ENCODE measurements at places on chromosomes 6 and 20.

DNA sequence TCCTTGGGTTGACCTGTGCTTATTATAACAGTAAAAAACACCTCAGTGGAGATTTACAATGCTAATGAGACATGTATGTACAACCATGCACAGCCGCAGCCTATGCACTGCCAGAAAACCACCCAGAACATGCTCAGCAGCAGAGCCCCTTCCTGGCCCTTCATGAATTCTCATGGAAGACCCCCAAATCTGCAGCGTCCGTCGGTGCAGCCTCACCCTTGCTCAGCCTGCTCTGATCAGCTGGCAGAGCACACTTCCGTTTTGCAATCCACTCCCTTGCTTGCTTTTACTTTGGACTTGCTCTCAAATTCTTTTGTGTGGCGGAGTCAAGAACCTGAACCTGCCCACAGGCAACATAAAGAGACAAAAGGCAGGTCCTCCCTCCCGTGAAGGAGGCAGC lies 378.2 kb upstream of the SULF2 start:
- no peak for DNase-seq

DNA sequence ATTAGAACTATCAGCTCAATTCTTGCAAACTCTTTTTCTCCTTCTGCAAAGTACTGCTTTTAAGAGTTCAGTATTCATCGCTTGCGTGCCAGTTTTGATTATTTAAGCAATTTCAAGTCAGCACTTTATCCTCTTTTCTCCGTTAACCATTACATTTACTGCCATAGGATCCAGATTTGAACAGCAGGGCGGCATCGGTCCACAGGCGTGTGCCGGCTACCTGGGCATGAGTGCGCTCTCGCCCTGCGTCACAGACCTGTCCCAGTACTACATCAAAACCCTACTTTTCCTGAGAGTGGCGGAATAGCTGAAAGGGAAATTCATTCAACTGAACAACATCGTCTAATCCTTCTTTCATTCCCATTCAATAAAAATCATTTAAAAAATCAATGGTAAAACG lies 53.4 kb downstream of the MYLK4 start:
- no peak for DNase-seq

GRCh38 chr20:6473197-6473596 lies 294.3 kb upstream of the BMP2 start:
- no peak for DNase-seq

- DNase-seq, result no peak
Observed at GRCh38 chr6:35034411-35035191, 106.5 kb downstream of the TCP11 start.

DNA sequence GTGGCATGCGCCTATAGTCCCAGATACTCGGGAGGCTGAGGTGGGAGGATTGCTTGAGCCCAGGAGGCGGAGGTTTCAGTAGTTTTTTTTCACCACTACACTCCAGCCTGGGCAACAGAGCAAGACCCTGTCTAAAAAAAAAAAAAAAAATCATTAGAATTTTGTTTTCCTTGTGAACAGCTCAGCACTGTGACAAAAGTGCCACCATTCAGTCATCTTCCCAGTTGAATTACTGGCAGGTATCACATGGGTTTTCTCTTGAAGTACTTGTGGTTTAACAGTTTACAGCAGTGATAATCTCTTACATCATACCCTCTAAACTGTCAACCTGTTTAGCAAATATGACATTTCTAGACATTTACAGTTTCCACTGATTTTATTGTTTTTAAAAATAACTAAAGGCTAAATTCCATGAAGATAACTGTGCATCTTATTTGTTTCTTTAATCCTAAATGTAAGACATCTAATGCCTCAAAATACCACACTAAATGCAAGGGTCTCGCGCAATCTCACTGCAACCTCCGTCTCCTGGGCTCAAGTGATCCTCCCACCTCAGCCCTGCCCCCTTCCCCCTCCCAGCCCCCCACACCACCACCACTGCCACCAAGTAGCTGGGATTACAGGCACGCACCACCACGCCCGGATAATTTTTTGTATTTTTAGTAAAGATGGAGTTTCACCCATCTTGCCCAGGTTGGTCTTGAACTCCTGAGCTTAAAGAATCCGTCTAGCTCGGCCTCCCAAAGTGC lies 7.0 kb downstream of the TRPC4AP start:
- DNase-seq, result peak; percentile 80

DNA sequence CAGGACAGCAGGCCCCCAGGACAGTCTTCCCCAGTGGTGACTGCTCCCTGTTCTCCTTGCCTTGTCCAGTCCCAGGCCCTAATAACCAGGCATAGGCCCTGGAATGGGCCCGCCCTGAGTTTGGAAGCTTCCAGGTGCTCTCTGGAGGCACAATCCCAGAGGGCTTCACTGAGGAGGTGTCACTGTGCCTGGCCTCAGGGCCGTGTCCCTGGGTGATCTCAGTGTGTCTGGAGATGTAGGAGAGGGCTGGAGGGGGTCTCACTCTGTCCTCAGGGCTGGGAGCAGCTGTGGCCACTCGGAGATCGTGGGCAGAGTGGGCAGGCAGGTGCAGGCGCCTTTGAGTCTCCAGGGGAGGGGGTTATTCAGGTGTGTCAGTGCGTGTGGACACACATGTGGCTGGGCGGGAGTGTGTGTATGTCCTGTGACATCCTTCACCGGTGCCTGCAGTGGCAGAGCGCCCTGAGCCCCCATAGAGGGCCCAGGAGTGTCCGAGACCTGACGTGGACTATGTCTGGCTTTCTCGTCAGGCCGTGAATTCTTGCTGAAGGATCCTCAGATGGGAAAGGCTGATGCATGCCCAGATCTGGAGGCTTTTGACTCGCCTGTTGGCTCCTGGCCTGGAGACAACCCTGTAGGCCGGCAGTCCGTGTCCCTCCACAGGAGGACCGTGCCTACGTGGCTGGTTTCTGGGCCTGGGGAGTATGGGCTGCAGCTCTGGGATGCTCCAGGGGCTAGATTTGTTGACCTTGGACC lies 5.5 kb upstream of the NPBWR2 start:
- DNase-seq, result no peak

- peak; percentile 99 for DNase-seq
Observed at GRCh38 chr20:44310664-44311639, at the start of gene FITM2. TSS of gene FITM2 (minus strand) at chr20:44311202. CDS start at chr20:44311148, 54 bp downstream.

GRCh38 chr20:4949833-4950178 lies 51.5 kb downstream of the SLC23A2 start:
- DNase-seq, result peak; percentile 35

GRCh38 chr6:7136859-7137334 lies 29.1 kb downstream of the RREB1 start:
- no peak for DNase-seq

DNA sequence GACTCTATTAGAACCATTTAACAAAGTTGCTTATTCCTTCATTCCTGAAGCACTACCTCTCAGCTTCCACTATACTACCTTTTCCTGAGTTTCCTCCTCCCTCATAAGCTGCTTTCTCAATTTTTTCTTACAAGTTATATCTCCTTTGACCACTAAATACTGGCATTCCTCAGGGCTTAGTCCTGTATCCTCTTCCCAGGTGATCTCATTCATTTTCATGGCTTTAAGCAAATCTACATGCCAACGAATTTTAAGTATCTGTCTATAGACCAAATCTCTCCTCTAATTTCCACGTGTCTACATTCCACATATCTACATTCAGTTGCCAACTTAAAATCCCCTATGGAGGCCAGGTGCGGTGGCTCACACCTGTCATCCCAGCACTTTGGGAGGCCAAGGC lies 134.7 kb downstream of the BTBD9 start:
- DNase-seq, result no peak

DNA sequence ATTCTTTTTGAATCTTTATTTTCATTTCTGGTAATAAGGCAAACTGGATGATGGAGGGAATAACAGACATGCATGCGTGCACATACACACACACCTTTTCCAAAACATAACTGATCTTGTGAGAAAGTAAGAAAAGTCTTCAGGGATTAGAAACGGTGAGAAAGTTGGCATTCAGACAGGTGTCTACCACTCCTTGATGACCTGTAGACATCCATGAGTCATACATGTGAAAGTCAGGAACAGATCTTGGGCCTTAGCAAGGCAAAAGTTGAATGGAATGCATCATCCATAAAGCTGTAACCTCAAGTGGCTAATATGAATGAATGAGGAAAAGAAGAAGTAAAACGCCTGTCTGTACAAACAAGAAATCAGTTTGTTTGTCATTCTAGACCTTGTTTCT lies 97.3 kb downstream of the GRIK2 start:
- no peak for DNase-seq

GRCh38 chr6:6515691-6516607 lies 72.6 kb upstream of the LY86 start:
- peak; percentile 91 for DNase-seq

GRCh38 chr6:33707771-33708170 lies 3.7 kb downstream of the UQCC2 start:
- DNase-seq, result no peak

DNA sequence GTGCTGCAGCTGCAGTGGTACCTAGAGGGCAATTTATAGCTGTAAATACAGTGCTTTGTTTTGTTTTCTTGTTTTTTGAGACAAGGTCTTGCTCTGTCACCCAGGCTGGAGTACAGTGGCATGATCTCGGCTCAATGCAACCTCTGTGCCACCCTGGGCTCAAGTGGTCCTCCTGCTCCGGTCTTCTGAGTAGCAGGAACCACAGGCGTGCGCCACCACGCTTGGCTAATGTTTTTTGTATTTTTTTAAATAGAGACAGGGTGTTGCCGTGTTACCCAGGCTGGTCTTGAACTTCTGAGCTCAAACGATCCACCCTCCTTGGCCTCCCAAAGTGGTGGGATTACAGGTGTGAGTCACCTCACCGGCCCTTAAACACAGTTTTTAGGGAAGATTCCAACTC lies 26.8 kb downstream of the CHRNA4 start:
- no peak for DNase-seq

DNA sequence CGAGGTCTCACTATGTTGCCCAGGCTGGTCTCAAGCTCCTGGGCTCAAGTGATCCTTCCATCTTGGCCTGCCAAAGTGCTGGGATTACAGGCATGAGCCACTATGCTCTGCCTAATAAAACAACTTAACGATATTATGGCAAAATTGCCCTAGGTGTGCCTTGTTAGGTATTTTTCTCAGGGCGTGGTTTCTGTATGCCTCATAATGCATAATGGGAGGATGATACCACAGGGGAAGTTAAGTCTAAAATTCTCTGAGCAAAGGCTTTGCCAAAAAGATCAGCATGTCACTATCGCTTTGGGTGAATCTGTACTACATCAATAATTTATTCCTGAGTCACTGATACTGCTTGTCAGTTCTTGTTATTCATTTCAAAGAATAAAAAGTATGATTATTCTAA lies 15.9 kb upstream of the LOC128125822 start:
- DNase-seq, result no peak

DNA sequence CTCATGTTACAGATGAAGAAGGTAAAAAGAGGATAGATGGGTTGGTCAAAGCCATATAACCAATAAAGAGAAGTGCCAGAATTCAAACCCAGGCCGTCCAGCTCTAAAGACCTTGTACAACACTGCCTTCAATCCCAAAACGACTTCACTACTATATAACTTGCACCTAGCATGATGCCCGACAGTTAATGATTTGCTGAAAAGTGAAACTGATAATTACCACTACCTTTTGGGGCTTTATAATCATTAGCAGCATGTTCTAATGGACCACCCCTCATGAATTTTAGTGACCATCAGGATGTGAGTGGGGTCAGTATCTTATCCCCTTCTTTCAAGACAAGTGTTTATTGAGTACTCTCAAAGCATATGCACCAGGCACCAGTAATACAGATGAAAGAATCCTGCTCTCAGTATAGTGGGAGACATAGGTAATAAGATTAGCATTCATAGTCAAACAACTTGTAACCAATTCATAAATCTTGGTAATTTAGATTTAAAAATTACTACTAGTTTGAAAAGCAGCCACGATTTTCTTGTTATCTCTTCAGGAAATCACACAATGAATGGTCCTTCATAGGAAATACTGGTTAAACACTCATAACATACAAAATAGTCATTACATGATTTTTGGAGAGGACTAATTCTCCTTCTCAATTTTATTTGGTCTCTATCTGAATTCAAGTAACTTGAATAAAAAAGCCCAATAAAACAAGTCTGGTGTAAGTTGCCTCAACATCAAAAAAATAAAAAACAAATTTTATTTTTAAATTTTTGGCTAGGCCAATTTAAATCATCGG lies 98.0 kb downstream of the EPB41L2 start:
- DNase-seq, result peak; percentile 16

- no peak for DNase-seq
Observed at GRCh38 chr20:25353747-25354705, 36.6 kb downstream of the ABHD12 start.

DNA sequence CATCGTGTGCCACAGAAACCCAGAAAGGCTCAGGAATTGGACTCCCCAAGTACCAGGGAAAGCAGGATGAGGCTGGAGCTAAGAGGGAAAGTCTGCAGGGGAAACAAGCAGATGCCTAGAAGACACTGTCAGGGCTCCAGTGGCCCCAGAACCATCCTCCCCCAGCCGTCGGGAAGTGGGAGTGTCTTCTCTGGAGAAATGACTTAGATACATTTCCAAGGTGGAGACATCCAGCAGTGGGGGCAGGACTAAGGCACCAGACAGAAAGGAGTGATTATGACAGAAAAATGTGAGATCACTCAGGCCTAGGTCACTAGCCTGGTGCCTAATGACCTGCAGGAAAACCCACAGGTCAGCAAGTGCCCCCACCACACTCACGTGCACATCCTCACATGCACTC lies 36.0 kb upstream of the VSX1 start:
- no peak for DNase-seq

DNA sequence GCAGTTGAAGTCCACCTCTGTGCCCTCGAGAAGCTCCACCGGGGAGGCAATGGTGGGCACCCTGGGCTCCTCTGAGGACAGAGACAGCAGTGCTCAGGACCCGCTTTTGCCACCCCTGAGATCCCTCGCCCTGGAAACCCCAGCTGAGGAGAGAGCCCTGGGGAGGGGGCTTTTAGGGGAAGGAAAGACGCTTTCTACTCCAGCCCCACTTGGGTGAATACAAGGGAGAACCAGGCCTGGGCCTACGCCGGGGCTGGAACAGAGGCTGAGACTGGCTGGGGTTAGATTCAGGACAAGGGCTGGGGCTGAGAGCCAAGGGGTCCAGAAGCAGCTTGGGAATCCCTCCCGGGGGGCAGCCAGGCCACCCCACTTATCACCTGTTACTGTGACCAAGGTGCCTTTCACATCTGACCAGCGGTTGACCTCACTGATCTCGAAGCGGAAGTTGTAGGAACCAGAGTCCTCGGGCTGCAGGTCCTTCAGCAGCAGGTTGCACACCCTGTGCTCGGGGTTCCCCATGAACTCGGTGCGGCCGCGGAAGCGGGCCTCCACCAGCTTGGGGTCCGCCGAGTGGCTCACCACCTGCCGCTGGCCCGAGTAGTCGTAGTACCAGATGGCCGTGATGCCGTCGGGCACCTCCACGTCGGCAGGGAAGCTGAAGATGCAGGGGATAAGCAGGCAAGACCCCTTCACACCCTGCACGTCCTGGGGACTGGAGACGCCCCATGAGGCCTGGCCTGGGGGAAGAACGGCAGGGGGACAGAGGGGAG lies 6.2 kb downstream of the SIGLEC1 start:
- no peak for DNase-seq

GRCh38 chr20:60591172-60591799 lies 633.1 kb downstream of the CDH26 start:
- no peak for DNase-seq

- peak; percentile 96 for DNase-seq
Observed at GRCh38 chr6:137927777-137928218, 60.7 kb downstream of the TNFAIP3 start.
